ENCODE measurements at places on chromosomes 16 and 17.

- DNase-seq, result peak; percentile 87
Measured at GRCh38 chr17:63701868-63702720, 2.2 kb upstream of the LIMD2 start.

DNA sequence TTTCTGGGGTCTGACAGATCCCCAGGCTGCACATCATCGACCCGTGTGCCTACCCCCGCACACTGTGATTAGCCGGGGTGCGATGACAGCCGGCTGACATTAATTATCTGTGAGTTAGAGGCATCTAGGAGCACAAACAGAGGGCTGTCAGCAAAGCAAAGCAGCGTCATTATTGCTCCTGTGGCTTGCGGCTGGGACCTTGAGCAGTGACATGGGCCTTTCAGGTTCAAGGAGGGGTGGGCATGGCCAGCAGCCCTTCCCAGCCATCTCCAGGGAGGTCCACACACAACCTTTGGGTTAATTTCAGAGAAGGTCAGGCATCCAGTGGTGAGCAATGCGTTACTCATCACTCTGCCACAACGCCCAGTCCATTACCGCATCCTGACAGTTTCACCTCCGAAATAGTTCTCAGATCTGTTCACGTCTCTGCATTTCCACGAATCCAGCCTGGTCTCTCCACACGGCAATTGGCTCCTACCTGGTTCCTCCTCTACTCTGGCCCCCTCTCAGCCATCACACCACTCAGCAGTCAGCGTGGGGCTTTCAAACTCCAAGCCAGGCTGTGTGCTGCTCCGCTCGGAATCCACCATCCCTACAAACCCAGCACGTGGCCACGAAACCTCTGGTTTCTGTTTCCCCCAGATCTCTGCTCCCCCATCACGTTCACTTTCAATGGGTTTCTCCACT, 249.7 kb upstream of the C16orf82 start:
- no peak for DNase-seq

GRCh38 chr17:36136036-36136435, 32.4 kb downstream of the CCL4 start:
- no peak for DNase-seq

- no peak for DNase-seq
Measured at GRCh38 chr16:30565526-30565925, 6.0 kb downstream of the ZNF688 start.

DNA sequence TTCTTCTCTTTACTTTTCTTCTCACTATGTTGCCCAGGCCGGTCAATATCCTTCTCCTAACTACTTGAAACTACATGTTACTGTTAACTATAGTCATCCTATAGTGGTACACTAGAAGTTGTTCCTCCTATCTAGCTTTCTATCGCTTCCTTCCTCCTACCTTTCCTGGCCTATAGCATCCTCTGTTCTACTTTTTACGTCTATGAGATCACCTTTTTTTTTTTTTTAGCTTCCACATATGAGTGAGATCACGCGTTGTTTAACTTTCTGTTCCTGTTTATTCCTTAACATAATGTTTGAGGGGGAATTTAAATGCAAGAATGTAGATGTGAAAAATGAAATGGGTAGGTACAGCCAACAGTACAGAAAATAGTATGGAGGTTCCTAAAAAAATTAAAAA, 30.5 kb upstream of the YPEL2 start:
- DNase-seq, result no peak

DNA sequence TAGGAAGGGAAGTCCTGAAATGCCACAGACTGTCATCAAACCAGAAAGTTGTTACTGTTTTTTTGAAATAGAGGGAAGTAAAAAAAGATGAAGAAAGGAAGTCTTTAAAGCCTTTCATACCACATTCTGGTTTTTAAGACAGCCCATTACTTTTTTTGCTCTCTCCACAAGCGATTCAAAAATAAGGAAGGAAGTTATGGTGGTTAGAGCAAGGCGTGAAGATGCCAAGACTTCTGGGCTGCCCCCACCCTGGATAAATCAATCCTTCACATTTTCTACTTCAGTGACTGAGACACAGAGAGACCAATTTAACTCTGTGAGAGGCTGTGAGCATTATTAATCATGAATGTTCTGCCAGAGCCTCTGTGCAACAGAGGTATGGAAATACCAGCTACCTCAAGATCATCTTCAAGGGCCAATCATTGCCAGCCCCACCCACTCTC, 82.3 kb upstream of the BCAR1 start:
- peak; percentile 89 for DNase-seq

GRCh38 chr17:48594538-48595277, 1.1 kb upstream of the HOXB5 start:
- no peak for DNase-seq

DNA sequence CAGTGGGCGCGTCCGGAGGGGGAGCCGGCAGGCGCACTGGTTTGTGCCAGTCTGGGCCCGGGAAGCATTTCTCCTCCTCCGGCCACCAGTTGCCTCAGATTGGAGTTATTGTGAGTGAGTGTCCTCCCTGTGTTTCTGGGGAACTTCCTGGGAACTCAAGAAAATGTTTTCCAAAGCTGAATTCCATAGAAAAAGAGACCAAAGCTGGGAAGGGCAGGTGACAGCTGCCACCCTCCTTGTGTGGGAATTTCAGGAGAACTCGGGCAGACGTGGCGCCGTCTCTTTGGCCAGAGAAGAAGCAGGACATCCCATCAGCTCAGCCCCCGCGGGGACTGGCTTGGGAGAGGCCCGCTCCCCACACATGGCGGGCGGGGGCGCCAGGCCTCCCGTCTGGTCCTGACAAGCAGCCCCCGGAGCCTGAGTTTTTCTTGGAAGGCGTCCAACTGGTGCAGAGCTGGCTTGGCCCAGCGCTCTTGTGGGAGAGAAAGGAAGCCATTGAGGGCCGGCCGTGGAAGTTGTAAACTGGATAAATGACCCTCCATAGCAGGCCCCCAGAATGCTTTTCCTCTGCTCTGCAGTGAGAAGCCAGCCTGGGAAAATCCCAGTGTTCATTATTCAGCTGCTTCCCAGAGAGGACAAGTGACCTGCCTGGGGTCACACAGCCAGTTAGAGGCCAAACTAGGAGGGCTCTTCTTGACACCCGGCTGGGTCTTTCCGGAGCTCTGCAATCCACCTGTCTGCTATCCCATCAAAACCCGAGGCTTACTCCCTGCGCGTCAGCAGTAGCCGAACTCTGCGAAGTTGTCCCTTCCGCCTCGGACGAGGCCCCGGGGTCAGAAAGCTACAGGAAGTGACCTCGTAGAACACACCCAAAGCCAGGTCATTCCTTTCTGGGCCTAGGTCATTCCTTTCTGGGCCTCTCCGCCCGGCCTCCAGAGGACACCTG, 39.2 kb upstream of the GSE1 start:
- DNase-seq, result no peak

- no peak for DNase-seq
Measured at GRCh38 chr17:2195729-2196128, 107.9 kb downstream of the SMG6 start.

- DNase-seq, result no peak
Measured at GRCh38 chr16:11273721-11274324, 394 bp upstream of the PRM3 start.

DNA sequence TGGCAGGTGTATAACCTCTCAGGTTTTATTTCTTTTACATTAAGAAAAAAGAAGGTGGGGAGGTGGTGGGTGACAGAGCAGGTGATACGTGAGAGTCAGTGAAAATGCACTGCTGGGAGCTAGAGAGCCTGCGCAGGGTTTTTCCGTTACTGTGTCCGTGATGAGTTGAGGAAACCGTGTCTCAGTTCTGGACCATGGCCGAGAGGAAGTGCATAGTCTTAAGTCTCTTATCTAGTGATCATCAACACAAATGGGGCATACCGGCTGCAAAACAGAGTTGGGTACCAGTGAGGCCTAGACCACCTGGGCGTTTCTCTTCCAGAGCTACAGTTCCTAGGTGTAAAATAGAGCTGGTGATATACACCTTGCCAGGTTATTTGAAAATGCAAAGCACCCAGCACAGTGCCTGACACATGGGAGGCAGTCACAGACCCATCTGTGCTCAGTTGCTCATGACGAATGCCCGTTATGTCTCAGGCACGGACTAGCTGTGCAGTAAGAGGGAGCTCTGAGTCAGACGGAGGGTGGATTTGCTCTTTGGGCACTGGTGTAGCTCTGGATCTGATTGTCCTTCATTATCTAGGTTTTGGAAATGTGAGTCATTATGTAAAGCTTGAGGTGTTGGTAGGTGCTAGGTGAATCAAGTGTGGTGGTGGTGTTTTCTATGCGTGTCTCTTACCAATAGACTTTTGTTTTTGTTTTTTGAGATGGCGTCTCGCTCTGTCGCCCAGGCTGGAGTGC, 60.9 kb downstream of the RPTOR start:
- no peak for DNase-seq

- no peak for DNase-seq
Measured at GRCh38 chr17:8052256-8053252, 13.7 kb downstream of the ALOX15B start.

DNA sequence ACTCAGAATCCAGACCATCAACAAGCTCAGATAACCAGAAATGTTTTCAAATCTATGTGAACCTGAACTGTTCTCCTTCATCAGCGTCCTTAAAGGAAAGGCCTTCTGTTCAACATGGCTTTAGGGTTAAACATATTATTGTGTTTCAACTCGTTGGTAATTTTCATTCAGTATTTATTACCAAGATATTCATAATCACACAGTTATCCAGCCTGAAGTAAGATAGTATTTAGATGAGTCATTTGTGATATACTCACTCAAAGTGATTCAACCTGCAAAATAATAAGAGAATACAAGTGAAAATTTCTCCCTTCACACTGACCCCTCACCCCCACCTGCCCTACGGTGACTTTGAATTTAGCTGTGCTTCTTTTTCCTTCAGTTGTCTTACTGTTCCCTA, 3.0 kb downstream of the CYLD start:
- no peak for DNase-seq

- DNase-seq, result no peak
Measured at GRCh38 chr17:5123343-5124124, 7.7 kb downstream of the USP6 start.

GRCh38 chr17:80254396-80255251, 6.0 kb upstream of the RNF213 start:
- peak; percentile 95 for DNase-seq

DNA sequence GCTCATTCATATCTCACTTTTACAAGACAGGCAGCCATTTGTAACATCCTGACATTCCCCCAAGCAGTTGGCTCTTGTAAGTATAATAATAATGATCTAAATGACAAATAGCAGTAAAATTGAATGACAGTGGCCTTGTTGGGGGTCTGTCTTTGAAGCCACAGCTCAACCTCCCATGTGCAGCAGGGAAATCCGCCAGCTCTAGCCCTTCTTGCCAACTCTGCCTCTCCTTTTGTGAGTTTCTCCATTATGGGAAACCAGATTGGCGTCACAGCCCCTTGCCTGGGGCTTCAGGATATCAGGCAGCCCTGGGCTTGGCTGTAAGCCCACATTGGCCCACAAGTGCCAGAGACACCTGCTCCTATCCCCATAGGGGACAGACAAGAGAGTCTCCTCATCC, 70.4 kb upstream of the CACNG5 start:
- no peak for DNase-seq
